ENCODE measurements at places on chromosomes 6 and 20.

GRCh38 chr6:29608131-29608530 lies 23.2 kb downstream of the OR2H2 start:
- no peak for DNase-seq

GRCh38 chr20:14418376-14418775 lies 81.0 kb upstream of the FLRT3 start:
- DNase-seq: no peak

GRCh38 chr20:62027116-62027515 lies 38.6 kb downstream of the TAF4 start:
- no peak for DNase-seq

DNA sequence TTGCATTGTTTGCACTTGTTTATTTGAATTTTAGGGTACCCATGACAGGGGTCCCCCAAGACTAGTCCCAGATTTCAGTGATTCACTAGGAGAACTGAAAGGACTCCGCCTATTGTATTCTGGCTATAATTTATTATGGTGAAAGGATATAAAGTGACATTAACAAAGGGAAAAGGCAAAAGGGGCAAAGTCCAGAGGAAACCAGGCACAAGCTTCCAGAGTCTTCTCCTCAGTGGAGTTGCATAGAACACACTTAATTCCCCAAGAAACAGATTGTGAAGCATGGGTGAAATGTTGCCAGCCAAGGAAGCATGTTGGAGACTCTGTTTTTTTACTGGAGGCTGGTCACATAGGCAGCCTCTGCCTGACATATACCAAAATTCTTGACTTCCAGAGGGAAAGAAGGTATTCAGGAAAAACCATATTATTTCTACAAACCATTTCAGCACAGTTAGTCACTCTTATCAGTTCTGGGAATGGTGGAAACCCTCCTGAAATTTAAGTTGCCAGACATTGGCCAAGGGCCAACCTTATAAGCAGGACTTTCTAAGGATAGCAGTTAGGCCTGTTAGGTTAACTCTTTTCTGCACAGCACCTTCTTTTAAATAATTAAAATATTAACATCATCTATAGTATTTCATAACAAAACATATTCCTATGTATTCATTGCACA lies 71.8 kb downstream of the FIG4 start:
- no peak for DNase-seq

GRCh38 chr6:45415315-45415714 lies 37.6 kb upstream of the SUPT3H start:
- peak; percentile 46 for DNase-seq

DNA sequence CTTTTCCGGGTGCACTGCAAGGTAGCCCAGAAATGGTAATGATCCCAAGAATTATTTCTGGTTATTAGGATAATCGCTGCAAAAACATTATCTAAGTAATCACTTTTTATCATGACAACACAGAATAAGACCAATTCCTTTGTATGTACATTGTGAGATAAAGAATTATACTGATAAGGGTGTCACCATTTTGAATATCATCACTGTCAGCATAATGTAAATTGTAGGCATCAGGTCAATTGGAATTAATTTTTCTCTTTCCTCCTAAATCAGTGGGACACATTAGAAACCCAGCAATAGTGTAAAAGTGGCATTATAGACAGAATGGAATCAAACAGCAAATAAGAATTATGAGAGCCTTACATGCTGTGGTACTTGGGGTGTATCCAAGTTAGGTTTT lies 183.1 kb upstream of the SCGN start:
- DNase-seq: no peak

- DNase-seq: peak; percentile 88
Measured at GRCh38 chr20:43507150-43508080, at the start of gene L3MBTL1. Gene L3MBTL1, plus strand, starts transcription at chr20:43507697. Its CDS starts 5,807 bp downstream, at chr20:43513504.

DNA sequence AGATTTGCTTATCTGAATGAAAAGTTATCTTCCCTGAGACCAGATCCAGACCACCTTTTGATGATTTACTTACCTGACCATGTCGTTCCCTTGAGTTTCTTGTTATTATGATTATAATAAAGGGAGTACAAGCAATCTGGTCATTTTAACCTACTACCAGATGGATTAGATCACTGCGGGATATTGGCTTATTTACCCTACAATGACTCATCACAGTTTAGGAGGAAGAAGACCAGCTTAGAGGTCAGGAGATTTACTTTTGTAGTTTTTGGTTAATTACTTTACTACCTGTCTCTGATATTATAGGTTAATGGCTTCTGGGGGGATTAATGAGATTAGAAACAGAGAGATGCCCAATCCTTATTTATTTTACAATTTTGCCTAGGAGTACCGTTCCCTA lies 10.7 kb downstream of the PKIB start:
- no peak for DNase-seq

DNA sequence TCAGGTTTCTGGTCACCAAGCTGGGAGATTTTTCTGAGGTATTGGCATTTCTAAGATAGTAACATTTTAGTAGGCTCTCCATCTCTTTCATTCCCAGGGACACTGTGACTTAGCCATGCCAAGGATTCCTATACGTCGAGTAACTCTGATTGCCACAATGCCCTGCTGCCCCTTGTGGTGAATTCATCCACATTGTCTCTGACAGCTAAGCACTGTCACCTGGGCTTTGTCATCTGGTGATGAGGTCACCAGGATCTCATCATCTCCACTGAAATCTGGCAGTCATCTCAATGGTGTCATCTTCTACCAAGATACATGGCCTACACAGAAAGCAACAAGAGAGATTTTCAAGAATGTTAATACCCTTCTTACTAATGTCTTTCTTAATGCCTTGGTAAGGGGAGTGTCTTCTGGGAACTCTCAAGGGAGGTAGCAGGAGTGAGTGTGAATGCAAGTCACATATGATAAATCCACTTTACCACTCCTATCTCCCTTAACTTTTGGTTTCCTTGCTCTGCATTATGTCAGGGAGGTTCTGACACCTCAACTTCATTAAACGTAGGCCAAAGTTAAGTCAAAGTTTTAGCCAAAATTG lies 246.7 kb downstream of the CD109 start:
- DNase-seq: no peak

- DNase-seq: peak; percentile 85
Measured at GRCh38 chr20:20864351-20865096, 152.1 kb upstream of the RALGAPA2 start.

- DNase-seq: no peak
Measured at GRCh38 chr20:24577271-24577909, 108.0 kb downstream of the SYNDIG1 start.

DNA sequence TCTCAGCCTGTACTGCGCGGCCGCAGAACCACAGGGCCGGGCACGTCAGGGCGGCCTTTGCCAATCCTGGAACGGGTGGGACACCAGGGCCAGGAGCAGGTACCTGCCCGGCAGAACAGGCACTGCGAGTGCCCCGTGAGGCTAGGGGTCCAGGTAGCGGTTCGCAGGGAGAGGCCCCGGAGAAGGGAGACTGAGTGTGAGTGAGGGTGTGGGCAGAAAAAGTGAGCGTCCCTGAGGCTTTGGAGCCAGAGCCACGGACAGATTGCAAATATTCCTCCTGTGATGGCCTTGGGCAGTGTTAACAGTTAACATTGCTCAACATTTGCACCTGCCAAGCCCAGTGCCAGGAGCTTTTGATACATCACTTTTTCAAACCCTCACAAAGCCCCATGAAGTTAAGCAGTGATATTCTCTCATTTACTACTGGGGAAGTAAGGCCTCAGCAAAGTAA lies 491 bp downstream of the GNMT start:
- DNase-seq: peak; percentile 63

DNA sequence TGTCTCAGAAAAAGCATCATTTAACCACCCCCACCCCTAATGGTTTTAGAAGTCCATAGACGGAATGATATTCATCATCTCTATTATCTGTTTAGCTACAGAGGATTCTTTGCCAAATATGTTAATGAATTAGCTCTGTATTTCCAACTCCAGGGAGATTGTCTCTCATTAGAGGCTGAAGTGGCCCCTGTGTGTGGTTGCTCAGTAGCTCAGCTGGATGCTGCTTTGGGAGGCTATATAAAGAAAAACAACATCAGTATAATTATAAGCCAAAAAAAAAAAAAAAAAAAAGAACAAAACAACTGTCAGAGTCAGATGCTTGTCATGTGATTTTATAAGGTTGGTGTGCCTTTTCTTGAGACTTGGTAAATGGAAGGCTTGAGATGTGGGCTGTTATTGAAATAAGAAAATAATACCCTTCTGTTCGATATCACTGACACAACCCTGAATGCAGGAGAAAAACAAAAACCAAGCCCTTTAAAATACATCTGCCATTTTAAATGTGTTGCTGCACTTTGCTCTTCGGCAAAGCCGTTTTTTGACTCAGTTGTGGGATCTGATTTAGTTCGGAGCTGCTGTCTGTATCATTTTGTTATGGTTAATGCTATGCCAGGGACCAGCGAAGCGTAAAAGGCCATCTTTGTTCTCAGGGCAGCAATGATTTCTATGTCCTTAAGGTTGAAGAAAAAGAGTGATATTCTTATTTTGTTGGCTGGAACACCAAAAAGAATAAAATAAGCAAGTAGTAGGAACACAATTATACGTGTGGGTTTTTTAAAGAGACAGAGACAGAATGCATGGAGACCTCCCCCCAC lies 422.6 kb downstream of the QKI start:
- DNase-seq: no peak

DNA sequence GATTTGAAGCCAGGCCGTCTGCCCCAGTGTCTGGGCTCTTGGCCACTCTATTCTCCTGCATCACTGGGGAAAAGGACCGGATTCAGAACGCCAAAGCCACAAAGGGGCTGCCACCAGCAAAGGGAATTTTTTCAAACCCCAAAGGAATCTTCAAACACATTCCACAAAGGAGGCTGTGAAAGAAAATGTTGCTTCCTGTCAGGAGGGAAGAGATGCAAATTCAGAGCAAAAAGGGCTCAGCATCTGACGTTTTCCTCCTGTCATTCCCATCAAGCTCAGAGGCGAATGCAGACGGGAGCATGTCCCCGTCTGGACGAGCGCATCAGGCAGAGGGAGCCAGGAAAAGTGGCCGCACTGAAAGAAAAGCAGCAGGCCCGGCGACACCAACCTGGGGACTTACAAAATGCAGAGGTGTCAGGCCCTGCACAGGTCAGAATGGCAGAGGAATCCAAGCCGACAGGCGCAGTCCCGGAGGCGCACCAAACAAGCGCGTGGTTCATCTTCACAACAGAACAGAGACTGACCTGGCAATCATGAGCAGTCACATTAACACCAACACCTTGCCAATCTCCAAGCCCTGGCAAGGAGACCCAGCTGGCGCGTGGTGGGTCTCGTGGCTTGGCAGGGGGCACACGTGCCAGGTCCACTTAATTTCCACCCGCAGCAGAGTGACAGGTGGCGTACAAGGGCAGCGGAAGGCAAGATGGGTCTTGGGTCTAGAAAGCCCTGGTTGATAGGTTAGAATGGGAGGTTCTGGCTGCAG lies 62.8 kb downstream of the GRM4 start:
- no peak for DNase-seq

Measured in NCI-H526 (cell line).